HS-27A (cell line): ENCODE measurements at places on chromosomes 12 and 14.

DNA sequence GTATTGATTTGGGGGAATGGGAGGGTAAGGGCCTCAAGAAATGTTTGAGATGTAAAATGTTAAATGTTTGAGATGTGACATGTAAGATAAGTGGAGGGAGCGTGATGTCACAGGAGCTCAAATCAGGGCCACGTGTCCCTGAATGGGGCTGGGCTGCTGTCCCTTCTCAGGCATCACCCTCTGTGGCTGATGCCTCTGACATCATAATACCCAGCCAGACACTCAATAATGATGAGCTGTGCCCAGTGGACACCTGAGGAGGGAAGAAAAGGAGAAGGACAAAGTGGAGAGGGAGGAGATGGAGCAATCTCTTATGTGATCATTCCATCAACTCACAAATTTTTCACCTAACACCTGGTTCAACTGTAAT lies 120.8 kb downstream of the SAMD4A start:
- DNase-seq, result no peak

DNA sequence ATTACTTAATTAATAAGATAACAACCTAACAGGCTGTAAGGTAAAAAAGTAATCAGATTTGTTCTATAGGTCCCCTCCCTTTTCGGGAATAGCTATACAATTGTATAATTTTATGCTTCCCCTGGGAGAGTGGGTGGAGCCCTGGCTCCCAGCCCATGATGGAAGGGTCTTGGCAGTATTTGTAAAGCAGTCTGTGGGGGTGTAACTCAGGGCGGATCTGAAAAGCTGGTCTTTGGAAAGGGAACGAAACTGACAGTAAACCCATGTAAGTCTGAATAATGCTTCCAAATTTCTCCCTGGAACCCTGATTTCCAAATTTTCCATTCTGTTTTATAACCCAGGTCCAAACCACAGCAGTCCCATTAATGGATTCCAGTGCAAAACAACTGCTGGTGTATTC lies 110.4 kb downstream of the DAD1 start:
- DNase-seq, result no peak

GRCh38 chr14:50875359-50876070 lies 3.7 kb downstream of the ABHD12B start:
- no peak for DNase-seq

DNA sequence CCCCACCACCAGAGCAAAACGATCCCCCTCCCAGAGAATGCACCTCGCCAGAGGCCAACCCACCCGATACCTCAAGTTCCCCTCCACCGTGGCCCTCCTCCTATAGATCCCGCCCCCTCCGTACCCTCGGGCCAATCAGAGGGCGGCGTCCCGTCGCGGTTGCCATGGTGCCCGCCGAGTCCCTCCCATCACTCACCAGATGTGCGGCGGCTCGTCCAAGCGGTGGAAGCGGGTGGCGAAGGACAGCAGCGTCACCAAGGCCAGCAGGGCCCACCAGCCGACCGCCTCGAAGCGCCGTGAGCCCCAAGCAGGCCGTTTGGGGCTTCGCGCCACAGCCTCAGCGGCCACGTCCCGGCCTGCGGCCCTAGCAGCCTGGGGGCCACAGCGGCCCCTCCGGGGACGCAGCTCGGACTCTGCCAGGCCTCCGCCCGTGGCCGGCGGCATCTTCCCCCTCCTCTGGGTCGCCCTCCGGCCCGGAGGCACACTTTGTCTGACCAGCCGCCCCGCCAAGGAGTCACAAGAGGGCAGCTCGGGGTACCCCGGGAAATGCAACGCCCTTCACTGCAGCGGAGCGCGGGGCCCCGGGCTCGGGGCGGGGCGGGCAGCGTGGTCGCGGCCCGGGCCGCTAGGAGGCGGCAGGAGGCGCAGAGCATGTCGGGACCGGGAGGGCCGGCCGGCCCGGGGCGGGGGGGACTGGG lies at the start of gene POMT2:
Gene POMT2 (minus strand): TSS at position 646 of the 698 bp plus-strand sequence. CDS start 202 bp downstream, at position 444.
- peak; percentile 66 for DNase-seq

- no peak for DNase-seq
Observed at GRCh38 chr14:59464486-59465315, 479 bp downstream of the GPR135 start.

GRCh38 chr14:50792634-50793068 lies 38.3 kb downstream of the NIN start:
- DNase-seq, result no peak
